SK-N-SH (cell line): ENCODE measurements at places on chromosomes 1 and 21. TPM values are rescaled to one million over a fixed set of nuclear protein-coding genes. Genes with fewer than 3 reads are reported as not detected.

DNA sequence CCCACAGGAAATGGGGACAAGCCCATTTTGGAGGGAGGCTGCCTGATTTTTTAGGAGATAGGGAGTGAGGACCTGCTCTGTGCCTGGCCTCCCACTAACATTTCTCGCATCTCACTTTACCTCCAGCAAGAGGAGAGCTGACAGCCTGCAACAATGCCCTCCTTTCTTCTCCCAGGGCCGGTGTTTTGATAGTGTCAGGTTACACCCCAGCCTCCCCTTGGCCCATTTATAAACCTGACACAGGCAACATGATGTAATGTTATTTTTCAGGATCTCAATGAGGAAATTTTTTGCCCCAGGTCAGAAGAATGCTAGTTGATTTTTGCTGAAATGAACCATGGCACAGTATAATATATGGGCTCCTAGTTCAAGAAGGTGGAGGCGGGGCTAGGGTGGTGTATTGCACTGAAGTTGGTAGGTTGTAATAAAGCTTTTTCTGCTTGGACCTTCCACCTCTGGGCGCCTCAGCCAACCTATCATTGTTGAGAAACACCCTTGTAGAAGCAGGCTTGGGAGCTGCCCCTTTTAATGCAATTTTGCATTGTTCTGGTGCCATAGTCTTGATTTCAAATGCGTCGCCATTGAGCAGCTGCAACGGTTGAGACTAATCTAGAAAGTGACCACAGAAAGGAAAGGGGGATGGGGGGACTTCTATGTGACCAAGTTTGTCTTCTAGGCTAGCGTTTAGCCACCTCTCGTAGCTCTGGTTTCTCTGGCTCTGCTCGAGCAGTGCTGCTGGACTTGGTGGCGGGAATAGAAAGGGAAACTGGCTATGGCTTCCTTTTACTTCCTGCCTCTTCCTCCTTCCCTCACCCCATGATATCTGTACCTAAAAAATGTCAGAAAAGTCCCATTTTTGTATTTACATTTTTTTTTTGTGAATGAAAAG lies 53.0 kb downstream of the PBX1 start:
- H3K36me3 ChIP-seq = no peaks in the 10 kb centered on the region
- DNase-seq = peak; percentile 16
- peaks cover 30% of the 10 kb centered on the region for H3K4me1 ChIP-seq
- peak overlapping the region; percentile 85 for H3K27ac ChIP-seq
- H3K27me3 ChIP-seq = no peaks in the 10 kb centered on the region
- no peak overlapping the region for H3K4me3 ChIP-seq

DNA sequence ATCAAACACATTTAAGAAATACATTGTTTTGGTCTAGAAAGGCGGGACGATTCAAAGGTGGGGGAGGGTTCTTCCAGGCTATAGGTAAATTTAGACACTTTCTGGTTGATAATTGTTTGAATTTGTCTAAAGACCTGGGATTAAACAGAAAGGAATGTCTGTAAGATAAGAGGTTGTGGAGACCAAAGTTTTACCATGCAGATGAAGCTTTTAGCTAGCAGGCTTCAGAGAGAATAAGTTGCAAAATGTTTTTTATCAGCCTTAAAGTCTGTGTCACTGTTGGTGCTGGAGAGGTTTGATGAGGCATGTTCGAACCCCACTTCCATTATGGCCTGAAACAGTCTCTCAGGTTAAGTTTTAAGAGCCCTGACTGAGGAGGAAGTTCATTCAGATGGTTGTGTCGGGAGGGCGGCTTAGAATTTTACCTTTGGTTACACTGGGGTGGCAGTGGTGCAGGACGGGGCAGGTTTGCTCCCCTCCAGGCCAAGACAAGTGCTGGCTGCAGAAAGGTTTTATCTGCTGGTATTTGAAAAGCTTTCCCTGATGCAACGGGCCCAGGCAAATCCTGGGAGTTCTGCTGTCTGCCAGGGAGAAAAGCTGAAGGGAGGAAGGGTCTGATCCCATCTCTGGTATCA lies 16.0 kb upstream of the SLC2A5 start:
- no peaks in the 10 kb centered on the region for H3K36me3 ChIP-seq
- no peak for DNase-seq
- H3K4me3 ChIP-seq = no peak overlapping the region
- no peaks in the 10 kb centered on the region; the same call in 1 of the 2 replicates for H3K27me3 ChIP-seq
- H3K4me1 ChIP-seq = peaks cover 7% of the 10 kb centered on the region; the same call in 1 of the 2 replicates

GRCh38 chr1:160101717-160102522 lies 3.5 kb upstream of the IGSF8 start:
- no peaks in the 10 kb centered on the region for H3K27me3 ChIP-seq
- DNase-seq = no peak
- no peak overlapping the region for H3K27ac ChIP-seq
- H3K4me3 ChIP-seq = no peak overlapping the region
- H3K4me1 ChIP-seq = peaks cover 25% of the 10 kb centered on the region; the same call in 1 of the 2 replicates
- H3K36me3 ChIP-seq = no peaks in the 10 kb centered on the region

DNA sequence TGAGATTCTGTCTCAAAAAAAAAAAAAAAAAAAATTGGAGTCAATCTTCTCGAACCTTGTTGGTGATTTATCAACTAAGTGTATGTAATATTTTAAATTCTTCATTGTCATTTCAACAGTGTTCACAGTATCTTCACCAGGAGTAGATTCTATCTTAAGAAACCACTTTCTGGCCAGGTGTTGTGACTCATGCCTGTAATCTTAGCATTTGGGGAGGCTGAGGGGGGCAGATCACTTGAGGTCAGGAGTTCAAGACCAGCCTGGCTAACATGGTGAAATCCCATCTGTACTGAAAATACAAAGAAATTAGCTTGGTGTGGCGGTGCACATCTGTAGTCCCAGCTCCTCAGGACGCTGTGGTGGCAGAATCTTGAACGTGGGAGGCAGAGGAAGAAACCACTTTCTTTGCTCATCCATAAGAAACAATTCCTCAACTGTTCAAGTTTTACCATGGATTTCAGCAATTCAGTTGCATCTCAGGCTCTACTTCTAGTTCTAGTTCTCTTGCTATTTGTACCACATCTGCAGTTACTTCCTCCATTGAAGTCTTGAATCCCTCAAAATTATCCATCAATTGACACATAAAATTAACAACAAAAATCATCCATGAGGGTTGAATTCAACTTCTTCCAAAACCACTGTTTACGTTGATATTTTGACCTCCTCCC lies 30.4 kb upstream of the EYA3 start:
- H3K4me3 ChIP-seq = no peak overlapping the region
- no peak overlapping the region for H3K27ac ChIP-seq
- no peaks in the 10 kb centered on the region for H3K4me1 ChIP-seq
- H3K36me3 ChIP-seq = no peaks in the 10 kb centered on the region
- no peak for DNase-seq

- no peak overlapping the region for H3K4me3 ChIP-seq
- no peaks in the 10 kb centered on the region for H3K27me3 ChIP-seq
- H3K27ac ChIP-seq = no peak overlapping the region; the same call in 1 of the 2 replicates
- no peak for DNase-seq
These were observed 345.5 kb downstream of the DISC1 start for GRCh38 chr1:231972111-231972445.

DNA sequence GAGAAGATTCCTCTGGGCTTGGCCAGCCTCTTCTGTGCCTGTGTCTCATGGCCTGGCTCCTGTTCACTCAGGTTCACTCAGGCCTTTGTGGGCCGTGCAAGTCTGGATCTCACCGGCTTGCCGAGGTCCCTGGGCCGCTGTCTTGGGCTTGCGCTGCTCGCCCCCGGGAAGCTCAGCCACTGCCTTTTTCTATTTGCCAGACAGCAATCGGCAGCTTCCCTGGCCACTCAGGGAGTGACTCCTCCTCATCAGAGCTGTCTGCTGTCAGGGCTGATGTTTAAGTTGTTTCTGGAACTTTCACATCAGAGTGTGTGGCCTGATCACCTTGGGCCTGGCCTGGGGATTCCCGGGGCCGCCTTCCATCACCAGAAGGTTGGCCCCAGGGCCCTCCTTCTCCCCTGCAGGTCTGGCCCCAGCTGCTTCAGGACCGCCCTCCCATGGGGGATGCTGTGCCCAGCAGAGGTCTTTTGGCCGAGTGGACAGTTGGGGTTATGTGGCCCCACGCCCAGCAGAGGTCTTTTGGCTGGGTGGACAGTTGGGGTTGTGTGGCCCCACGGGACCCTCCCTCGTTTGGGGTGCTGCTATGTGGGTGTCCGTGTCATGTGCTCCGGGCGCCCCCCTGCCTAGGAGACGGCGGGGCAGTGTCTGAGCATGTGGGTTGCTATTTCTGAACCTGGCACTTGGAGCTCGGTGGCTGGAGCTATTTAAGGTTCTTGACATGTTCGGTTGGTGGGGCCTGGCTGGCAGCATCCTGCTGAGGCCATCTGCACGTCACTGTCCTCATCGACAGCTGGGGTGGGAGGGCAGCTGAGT lies 12.5 kb downstream of the SLX9 start:
- peaks cover 4% of the 10 kb centered on the region for H3K36me3 ChIP-seq
- DNase-seq = no peak
- H3K27ac ChIP-seq = no peak overlapping the region
- no peaks in the 10 kb centered on the region for H3K27me3 ChIP-seq

GRCh38 chr1:109438798-109439297 lies 12.6 kb upstream of the PSMA5 start:
- no peak overlapping the region for H3K4me3 ChIP-seq
- no peak for DNase-seq
- H3K4me1 ChIP-seq = no peaks in the 10 kb centered on the region
- H3K36me3 ChIP-seq = no peaks in the 10 kb centered on the region
- H3K27ac ChIP-seq = peak overlapping the region; percentile 58

DNA sequence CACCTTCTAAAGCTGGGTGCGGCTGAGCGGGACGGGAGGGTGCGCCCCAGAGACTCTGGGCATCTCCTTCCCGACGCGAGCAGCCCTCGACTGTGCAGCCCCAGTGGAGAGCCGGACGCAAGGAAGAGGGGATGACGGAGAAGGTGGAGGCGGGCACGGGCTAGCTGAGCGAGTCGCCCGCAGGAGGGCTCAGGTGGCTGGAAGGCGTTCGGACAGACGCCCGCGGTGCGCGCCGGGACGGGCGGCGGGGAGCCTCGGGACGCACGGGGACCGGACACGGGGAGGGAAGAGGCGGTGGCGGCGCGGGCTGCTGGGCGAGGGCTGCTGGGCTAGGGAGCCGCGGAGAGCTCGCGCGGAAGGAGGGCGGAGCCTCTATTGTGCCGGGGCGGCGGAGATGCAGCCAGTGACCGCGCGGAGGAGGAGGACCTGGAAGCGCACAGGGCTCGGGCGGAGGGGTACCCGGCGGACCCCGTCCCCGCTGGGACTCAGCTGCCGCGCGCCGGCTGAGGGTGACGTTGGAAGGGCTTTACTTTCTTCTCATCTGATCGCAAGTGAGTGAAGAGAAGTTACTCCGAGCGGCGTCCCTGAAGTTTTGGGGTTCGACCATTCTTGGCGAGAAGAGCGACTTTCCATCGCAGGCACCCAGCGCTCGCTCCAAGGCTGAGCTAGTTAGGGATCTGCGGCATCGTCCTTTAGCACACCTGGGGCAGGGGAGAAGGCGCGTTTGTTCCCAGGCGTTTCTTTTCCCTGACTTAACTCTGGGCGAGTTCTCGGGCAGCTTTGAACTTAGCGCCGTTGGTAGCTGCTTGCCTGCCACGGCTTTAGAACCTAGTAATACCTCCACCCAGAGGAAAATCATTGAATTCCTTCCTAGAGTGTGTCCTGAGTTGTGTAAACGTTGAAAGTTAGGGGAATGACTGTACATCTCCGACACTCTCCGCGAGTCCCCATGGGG lies at the start of gene OLFML2B:
OLFML2B (minus strand) TSS at position 323 of the 955 bp plus-strand sequence. CDS start 439 bp downstream, outside the sequence.
- peak; percentile 88 for DNase-seq
- peaks cover 26% of the 10 kb centered on the region for H3K4me1 ChIP-seq
- H3K27ac ChIP-seq = peak within 1 kb of the TSS; percentile 61; the same call in 1 of the 2 replicates
- peak within 1 kb of the TSS; percentile 68 for H3K4me3 ChIP-seq
- no peaks in the 10 kb centered on the region for H3K27me3 ChIP-seq
- no peaks in the 10 kb centered on the region for H3K36me3 ChIP-seq

- no peaks in the 10 kb centered on the region for H3K4me1 ChIP-seq
- no peak overlapping the region for H3K4me3 ChIP-seq
- H3K27me3 ChIP-seq = no peaks in the 10 kb centered on the region
- no peak for DNase-seq
- no peak overlapping the region for H3K27ac ChIP-seq
- no peaks in the 10 kb centered on the region for H3K36me3 ChIP-seq
These were observed 11.4 kb downstream of the MROH7 start for GRCh38 chr1:54653036-54653435.

DNA sequence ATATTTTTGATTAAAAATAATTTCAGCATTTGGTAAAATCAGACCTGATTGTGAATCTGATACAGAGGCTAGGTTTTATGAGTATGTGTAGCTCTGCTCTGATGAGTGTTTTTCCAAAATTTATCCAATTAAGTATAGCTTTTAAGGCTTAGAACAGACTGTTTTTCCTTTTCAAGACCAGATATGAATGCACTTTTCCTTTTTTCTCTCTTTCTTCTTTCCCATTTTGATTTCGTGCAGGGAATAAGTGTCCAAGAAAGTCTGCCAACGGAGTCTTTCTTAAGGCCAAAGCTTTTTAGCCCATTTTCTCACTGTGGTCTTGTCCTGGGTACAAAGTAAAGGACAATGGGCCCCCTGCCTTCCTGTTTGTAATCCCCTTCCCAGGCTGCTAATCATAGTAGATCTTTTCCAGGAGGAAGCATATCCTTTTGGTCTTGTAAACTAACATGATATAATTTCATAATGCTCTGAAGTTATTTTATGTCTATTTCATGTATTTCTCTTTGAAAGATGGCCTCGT lies 2.9 kb downstream of the KIF1B start:
- peak overlapping the region; percentile 64; the same call in 1 of the 2 replicates for H3K27ac ChIP-seq
- H3K36me3 ChIP-seq = no peaks in the 10 kb centered on the region
- H3K4me1 ChIP-seq = peaks cover 15% of the 10 kb centered on the region; the same call in 1 of the 2 replicates
- no peak for DNase-seq

GRCh38 chr1:203570805-203571204 lies 55.8 kb upstream of the ATP2B4 start:
- DNase-seq = no peak
- H3K27ac ChIP-seq = no peak overlapping the region
- H3K4me3 ChIP-seq = no peak overlapping the region
- H3K4me1 ChIP-seq = no peaks in the 10 kb centered on the region; the same call in 1 of the 2 replicates
- H3K27me3 ChIP-seq = no peaks in the 10 kb centered on the region

GRCh38 chr1:168529518-168529917 lies 14.3 kb downstream of the XCL2 start:
- no peaks in the 10 kb centered on the region for H3K36me3 ChIP-seq
- no peak for DNase-seq
- H3K4me3 ChIP-seq = no peak overlapping the region
- no peaks in the 10 kb centered on the region for H3K27me3 ChIP-seq

RGS18 gene
- not detected in 2 replicates for polyA plus RNA-seq

DDR2 gene
- 34.0 and 55.4 TPM in 2 replicates for polyA plus RNA-seq

S100A7A gene
- polyA plus RNA-seq = not detected in 2 replicates

KRTAP20-2 gene
- polyA plus RNA-seq = not detected in 2 replicates

FAM43B gene
- not detected in 2 replicates for polyA plus RNA-seq

CYP4A22 gene
- not detected in 2 replicates for polyA plus RNA-seq

PKLR gene
- 0.03 TPM in 1 of 2 replicates, not detected in the other for polyA plus RNA-seq

ANKRD13C gene
- polyA plus RNA-seq = 5.2 and 5.5 TPM in 2 replicates
